ENCODE measurements at places on chromosomes 3 and 15.

- no peak for DNase-seq
Observed at GRCh38 chr3:101858464-101859030, 9.2 kb downstream of the NFKBIZ start.

GRCh38 chr3:153752405-153753027, 368.7 kb upstream of the ARHGEF26 start:
- DNase-seq, result no peak

- DNase-seq, result no peak
Observed at GRCh38 chr3:37293646-37294045, 119.3 kb upstream of the LRRFIP2 start.

DNA sequence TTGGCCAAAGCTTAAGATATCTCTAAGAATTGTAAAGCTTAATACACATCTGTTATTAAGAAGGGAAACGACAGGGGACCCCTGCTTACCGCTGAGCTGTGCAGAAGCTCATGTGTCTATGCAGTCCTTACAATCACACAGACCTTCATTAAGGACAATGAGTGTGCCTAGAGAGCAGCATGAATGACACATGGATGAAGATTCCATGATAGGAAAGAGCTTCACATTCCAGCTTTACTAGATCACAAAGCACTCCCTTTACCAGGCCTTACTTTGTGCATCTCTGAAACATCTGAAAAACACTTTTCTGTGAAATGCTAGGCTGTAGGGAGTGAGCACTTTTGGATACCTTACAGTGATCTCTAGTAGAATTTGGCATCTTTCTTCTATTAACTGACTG, 32.0 kb downstream of the RNF168 start:
- peak; percentile 62 for DNase-seq

DNA sequence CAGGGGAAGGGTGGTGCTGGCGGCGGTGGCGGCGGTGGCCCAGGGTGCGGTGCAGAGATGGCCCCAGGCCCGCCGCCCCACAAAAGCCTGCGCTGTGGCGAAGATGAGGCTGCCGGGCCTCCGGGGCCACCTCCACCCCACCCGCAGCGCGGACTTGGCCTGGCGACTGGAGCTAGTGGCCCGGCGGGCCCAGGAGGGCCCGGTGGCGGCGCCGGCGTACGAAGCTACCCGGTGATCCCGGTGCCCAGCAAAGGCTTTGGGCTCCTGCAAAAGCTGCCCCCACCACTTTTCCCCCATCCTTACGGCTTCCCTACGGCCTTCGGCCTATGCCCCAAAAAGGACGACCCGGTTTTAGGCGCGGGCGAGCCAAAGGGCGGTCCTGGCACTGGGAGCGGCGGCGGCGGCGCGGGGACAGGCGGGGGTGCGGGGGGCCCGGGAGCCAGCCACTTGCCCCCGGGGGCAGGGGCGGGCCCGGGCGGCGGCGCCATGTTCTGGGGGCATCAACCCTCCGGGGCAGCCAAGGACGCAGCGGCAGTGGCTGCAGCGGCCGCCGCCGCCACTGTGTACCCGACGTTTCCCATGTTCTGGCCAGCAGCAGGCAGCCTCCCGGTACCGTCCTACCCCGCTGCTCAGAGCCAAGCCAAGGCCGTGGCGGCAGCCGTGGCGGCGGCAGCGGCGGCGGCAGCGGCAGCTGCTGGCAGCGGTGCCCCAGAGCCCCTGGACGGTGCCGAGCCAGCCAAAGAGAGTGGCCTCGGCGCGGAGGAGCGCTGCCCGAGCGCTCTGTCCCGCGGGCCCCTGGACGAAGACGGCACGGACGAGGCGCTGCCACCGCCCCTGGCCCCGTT, 1.6 kb downstream of the SKOR1 start:
- no peak for DNase-seq

- no peak for DNase-seq
Observed at GRCh38 chr3:37123292-37123691, 51.1 kb downstream of the LRRFIP2 start.

- DNase-seq, result no peak
Observed at GRCh38 chr15:51133140-51133765, 38.5 kb upstream of the TNFAIP8L3 start.

GRCh38 chr3:58041826-58042324, 33.7 kb downstream of the FLNB start:
- peak; percentile 94 for DNase-seq

- DNase-seq, result no peak
Observed at GRCh38 chr3:143041903-143042302, 40.5 kb downstream of the U2SURP start.

DNA sequence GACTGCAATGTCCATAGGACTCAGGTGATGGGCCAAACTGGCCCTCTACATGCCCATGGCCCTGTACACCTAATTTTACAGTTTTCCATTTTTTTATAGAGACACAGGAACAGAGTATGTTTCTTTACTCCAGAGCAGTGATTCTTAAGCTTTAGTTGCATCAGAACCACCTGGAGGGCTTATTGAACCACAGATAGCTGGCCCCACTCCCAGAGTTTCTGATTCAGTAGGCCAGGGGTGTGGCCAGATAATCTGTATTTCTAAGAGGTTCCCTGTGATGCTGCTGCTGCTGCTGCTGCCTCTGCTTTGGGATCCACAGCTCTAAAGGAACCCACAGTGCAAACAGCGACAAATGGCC, 5.1 kb downstream of the RBP1 start:
- peak; percentile 46 for DNase-seq

DNA sequence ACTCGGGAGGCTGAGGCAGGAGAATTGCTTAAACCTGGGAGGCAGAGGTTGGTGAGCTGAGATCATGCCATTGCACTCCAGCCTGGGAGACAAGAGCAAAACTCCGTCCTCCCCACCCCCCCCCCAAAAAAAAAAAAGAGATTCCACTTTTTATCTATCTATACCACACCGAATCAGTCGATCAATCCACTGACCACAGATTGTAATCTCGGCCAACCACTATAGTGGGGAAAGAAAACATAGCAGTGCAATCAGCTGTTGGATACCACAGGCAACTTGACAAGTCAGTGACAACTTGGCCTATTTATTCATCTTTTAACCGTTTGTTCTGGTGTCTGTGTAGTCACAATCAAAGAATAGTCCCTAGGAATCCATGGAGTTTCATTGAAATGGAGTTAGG, 299.2 kb downstream of the FHIT start:
- DNase-seq, result no peak

- DNase-seq, result peak; percentile 48
Observed at GRCh38 chr3:39141171-39141995, 12.0 kb downstream of the CSRNP1 start.

GRCh38 chr3:32888739-32889138, 62.7 kb upstream of the CCR4 start:
- DNase-seq, result no peak

DNA sequence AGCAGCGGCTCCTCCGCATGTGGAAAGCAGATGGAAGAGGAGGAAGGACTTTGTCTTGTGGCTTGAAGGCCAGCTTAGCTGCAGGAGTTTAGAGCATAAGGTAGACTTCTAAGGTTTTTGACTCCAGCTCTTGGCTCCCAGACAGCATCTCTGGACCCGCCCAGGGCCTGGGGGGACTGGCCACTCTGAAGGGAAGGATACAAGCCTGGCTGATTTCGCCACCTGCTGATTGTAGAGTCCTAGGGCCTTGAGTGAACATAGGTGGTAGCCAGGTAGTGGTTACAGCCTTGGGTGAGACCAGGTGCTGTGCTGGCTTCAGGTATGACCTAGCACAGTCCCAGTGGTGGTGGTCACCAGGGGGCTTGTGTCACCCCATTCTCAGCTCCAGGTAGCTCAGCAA, 48.4 kb upstream of the RPL35A start:
- no peak for DNase-seq

DNA sequence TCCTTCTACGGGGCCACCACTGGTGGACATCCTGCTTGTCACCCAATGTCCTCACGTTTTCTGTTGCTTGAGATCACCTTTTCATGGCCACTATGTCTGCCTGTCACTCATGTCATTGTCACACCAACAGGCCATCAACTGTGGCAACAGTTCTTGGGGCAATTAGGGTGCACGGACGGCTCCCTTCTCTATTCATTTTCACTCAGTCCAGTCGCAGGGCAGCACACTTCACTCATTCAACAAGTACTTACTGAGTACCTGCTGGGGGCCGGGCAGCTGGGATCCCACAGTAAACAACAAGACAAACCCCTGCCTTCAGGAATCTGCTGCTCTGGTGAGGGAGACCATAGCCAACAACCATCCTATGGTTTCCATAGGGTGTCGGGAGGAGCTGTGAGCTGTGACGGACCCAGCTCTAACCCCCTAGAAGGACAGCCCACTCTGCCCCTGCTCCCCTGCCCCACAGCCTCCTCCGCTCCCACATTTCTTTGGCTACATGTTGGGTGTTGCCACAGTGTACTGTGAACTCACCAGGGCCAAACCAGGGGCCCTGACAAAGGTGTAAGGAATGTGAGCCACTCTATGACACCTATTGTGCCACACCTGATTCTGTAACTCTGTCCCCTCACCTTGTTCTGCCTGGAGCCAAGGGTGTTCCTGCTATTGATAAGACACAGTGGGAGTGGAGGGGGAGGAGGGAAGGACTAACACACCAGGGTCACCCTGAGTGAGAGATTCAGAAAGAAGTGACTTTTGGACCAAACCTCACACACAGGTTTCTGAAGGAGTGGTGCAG, 1.9 kb downstream of the VILL start:
- no peak for DNase-seq

DNA sequence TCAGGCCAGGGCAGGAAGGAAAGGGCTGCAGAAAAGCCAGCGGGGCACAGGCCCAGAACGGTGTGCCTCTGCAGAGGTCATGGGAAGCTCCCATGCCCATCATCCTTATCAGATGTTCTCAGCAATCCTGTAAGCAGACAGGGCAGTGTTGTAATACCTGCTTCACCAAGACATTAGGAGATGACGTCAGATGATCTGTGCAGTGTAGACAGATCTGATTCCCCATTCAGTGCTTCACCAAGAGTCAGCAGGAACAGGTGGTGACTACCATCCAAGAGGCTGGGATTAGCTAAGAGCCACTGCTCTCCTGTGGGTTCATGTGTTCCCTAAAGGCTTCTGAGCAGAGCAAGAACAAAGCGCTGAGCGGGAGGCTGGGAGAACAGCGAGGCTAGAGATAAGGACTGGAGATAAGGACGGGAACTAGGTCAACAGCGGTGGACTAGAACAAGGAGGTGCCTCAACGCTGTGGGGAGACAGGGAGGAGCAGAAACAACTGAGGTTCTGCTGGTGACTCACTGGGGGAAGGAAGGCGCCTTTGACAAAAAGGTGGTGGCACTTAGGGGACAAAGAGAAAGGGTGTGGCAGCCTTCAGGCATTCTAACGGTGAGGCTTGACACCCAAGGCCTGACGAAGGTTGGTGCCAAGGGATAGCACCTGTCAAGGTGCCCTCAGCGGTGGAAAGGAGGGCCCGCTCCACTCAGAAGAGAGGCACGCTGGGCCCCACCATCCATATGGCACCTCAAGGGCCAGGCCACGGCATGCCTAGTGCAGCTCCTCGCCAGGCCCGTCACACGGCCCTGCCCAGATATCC, 28.4 kb downstream of the CCDC12 start:
- DNase-seq, result no peak

DNA sequence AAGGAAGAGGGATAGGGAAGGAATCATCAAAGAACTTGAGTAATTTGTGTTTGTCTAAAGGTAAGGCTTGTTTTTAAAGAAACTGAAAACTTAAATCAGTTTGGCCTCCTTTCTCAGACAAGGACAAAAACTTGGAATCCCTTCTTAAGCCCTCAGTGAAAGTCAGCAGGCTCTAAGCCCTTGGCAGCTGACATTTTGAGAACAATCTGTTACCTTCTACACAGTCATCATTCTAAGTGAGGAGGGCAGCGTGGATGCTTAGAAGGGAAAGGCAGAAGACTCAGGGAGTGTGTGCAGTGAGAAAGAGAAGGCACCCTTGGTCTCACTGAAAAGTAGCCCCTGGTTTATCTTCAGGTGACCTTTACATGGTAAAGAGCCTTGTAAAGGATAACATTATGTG, 10.8 kb downstream of the HSPBAP1 start:
- no peak for DNase-seq

DNA sequence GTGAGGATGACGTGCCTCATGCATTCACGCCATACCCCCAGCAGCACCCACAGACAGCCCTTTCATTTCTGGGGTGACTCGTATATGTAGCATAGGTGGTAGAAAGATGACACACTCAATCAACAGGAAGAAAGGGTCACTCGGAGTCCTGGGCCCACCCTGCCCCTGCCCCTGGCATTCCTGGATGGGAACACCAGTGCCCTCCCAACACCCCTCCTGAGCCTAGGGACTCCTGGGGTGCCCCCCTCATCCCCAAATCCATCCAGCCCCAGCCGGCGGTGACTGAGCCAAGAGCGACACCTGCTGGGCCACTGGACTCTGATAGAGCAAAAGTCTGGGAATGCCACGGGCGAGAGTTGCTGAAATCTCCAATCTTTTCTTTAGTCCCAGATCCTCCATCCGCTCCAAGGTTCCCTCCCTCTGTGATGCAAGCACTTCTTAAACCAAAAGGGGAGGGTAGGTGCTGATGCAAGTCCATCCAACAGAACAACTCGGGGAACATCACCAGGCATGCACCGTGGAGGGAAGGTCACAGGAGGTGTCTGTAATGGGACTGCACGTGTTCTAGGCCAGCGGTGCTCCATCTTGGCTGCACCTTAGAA, 31.1 kb downstream of the ACAN start:
- peak; percentile 45 for DNase-seq

- DNase-seq, result no peak
Observed at GRCh38 chr3:113339616-113340244, 101.6 kb downstream of the CFAP44 start.

- DNase-seq, result peak; percentile 23
Observed at GRCh38 chr3:100891827-100892226, 101.4 kb downstream of the ABI3BP start.

- DNase-seq, result no peak
Observed at GRCh38 chr3:193980905-193981304, 155.0 kb upstream of the HES1 start.

- no peak for DNase-seq
Observed at GRCh38 chr15:81795899-81796298, 249.9 kb downstream of the MEX3B start.

DNA sequence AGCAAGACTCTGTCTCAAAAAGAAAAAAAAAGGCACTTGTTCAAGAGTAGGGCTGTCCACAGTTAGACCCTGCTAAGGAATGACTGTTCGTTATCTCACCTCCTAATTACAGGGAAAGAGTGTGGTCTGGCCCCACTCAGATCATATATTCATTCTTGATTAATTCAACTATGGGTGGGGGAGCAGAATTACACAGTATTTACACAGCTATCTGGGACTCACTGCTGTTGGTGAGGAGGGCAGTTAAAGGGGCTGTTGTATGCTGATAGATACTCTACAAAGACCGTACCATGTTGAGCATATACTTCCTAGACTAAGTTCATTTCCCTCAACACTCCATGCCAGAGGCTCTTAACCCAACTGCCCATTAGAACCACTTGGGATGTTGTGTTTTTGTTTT, 3.8 kb upstream of the ZNF620 start:
- DNase-seq, result no peak

DNA sequence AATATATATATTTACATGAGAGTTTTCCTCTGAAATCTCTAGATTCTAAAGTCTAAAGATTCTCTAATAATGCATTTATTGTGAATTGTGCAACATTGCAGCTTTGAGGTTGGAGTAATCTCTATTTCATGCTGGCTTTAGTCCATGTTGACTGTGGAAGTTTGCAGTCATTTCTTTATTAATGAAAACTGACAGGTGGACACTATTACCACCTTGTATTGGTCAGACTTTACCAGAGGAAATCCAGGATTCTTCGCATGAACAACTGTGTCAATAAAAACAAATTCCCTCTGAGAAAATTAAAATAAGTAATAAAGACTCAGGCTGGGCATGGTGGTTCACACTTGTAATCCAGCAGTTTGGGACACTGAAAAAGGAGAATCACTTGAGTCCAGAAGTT, 274.1 kb downstream of the SHQ1 start:
- no peak for DNase-seq
